ENCODE measurements at places on chromosomes 5 and 9.

GRCh38 chr9:91814201-91814600 lies 135.8 kb downstream of the ROR2 start:
- DNase-seq: no peak

DNA sequence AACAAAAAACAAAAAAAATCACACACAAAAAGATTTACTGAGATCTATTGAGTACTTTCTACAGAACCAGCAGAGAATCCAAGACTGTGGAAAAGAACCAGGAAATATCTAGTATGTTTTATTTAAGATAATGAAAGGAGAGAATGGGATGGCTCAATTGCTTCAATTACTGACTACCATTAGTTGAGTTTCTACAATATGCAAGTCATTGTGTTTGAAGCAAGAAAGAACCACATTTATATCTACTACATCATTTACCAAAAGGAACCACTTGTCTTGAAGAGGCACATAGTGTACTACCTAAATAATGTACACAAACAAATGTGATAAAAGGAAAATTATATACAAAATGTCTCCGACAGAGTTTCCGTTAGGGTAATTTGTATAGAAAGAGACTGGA lies 325.9 kb upstream of the TNC start:
- DNase-seq: no peak

GRCh38 chr5:69372394-69372793 lies 2.8 kb downstream of the RAD17 start:
- no peak for DNase-seq

DNA sequence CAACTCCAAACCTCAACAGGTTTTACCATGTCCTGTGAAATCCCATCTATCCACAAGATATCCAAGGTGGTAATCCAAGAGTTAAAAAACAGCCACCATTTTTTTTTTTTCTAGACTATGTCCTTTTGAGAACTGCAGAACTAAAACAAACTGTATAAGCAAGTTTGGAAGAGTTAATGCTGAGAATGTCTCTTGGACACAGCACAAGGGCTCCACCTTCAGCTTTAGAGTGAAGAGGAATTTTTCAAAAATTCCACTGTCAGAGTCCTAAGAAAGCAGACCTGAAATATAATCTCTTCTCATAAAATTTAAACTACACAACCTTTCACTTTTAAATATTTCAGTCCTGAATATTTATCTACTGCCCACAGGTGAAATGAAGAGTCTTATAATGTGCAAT lies 167.8 kb upstream of the CCNG1 start:
- no peak for DNase-seq

GRCh38 chr5:60248901-60249300 lies 355.4 kb upstream of the PDE4D start:
- DNase-seq: no peak

DNA sequence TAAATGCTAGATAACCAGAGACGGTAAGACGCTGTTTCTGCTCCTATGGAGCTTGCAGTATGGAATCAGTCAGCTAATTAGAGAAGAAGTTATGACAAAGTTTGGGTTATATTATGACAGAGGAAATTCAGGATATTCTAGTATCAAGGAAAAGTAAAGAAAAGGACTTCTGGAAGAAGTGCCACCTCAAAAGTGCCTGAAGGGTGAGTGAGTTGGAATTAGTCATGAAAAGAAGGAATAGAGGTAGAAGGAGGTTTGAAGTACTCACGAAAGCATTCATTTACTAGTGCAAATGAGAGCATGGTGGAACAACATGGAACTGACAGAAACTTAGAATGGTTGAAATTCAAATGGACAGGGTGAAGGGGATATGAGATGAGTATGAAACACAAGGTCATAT lies 40.4 kb upstream of the MTAP start:
- DNase-seq: no peak

GRCh38 chr9:116905171-116905588 lies 218.1 kb downstream of the TRIM32 start:
- DNase-seq: no peak

DNA sequence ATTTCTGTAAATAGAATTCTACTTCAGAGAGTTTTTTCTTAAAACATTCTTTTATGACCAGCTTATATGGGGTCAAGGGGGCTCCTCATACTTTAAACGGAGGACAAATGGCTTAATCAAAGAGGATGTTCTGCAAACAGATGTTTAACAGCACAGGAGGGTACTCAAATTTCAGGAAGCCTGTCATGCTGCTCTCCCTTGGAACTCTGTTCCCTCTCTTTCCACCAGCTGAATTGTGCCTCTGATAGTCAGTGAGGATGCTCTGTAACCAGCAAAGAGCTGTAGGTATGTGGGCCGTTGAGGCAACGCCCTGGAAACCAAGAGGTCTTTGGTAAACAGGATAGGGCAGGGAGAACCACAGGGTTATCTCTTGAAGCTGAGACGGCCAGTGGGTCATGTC lies 161.1 kb downstream of the C5orf15 start:
- no peak for DNase-seq

DNA sequence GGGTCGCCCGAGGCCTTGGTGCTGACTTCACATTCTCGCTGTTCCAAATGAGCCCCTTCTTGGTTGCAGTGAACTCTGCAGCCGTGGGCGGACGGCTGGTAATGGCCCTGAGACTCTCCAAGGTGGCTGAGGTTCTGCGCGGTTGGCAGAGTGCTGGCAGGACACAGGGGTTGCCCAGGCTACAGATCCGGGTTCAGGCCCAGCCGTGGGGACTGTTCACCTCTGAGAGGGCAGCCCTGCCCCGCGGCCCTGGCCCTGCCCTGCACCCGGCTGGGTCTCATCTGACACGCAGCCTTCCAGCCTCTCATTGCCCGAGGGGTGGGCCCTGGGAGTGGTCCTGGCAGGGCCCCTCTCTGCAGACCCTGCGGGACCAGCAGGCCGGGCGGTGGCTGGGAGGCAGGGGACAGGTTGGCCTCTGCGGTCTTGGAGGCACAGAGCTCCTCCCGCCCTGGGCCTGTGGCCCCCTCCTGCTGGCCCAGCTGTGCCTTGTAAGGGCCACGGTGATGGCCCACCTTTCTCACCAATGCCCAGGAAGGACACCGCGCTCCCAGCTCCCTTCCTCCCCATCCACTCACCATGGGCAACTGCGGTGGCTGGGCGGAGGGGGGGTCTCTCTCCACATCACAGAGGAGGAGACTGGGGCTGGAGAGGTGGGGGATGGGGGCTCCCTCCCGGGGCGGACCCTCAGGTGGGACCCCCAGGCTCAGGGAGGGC lies 51.6 kb downstream of the AHRR start:
- no peak for DNase-seq

DNA sequence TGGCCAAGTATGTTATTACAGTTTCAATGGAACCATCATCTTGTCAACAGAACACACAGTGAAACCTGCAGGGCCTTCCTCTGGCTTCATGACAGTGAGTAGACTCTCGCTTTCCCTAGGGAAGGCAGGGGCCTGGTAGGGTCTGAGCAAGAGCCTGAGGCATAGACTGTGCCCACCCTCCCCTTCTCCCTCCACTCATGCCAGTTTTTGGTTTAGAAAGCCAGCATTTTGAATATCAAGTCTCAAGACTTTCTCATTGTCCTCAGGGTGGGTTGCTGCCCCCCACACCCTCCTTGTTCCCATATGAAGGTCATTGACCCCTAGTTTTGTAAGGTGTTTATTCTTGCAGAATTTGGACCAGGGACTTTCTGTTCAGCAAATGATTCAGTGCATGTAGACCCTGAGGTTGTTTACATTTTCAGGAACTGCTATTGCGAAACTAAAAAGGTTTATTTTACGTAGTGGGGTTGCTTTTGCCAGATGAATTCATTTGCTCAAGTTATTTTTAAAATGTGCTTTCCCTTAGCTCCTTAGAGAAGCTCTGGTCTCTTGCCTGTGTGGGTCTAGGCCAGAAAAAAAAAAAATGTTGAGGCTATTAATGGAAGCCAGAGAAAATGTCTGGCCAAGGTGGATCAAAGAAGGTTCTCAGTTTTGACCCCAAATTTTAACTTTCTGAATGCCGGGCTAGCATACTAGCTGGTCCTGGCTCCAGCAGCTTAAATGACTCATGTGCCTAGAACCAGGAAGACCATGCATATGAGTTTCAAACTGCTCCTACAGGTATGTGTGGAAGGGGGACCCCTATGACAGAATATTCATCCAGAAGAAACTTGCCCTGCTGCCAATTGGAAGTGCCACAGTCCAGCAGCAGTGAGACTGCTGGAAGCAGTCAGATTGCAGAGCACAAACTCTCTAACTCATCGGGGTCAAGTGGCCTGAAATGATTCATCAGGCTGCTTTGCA lies 10.1 kb upstream of the MOB3B start:
- no peak for DNase-seq
